CD4-positive, alpha-beta T cell treated with Interleukin-21 for 1 hour (primary cell): ENCODE measurements at places on chromosomes 2 and 18.
A peak's percentile ranks its signal among the peaks of the same experiment; 100 is the strongest.

GRCh38 chr2:196286821-196287220 lies 115.4 kb upstream of the STK17B start:
- DNase-seq, result no peak

GRCh38 chr2:36403675-36404230 lies 48.2 kb downstream of the CRIM1 start:
- peak; percentile 4 for DNase-seq

- no peak for DNase-seq
These were observed 95.2 kb downstream of the EPB41L5 start for GRCh38 chr2:120108049-120108448.

- no peak for DNase-seq
These were observed 497.7 kb downstream of the STK39 start for GRCh38 chr2:167749660-167750059.

DNA sequence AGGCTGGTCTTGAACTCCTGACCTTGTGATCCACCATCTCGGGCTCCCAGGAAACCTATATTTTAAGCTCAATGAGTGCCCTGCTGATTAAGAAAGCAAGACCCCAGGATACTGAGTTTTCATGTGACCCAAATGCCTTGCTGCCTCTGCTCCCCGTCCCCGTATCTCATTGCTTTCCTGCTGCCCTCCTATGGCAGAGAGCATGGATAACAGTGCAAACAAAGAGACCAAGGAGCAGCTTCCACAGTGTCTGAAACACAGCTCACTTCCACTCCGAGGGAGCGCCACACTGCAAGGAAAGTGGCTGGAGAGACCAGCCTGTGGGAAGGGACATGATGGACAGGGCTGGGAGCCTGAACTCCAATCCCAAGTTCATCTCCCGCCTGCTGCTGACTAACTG lies 246.8 kb downstream of the TMEM182 start:
- DNase-seq, result no peak

- no peak for DNase-seq
These were observed 128.3 kb downstream of the CYRIA start for GRCh38 chr2:16537347-16537746.

DNA sequence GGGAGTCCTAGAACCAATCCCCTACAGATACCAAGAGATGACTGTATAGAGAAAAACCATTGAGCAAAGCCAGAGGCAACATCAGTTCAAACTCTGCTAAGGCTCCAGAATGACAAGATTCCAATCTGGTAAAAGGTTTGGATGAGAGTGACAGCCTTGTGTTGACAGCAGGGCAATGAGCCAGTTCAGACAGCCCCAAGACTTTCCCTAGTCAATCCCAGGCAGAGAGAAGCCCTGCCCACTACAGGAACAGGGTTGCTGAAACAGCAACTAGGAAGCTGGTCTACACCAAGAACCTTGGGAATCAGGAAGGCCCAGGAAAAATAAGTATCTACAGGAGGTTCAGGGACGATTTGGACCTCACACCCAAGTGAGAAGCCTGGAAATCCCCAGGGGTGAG lies 3.3 kb downstream of the PSTPIP2 start:
- no peak for DNase-seq

GRCh38 chr2:167733747-167734146 lies 513.6 kb downstream of the STK39 start:
- no peak for DNase-seq

DNA sequence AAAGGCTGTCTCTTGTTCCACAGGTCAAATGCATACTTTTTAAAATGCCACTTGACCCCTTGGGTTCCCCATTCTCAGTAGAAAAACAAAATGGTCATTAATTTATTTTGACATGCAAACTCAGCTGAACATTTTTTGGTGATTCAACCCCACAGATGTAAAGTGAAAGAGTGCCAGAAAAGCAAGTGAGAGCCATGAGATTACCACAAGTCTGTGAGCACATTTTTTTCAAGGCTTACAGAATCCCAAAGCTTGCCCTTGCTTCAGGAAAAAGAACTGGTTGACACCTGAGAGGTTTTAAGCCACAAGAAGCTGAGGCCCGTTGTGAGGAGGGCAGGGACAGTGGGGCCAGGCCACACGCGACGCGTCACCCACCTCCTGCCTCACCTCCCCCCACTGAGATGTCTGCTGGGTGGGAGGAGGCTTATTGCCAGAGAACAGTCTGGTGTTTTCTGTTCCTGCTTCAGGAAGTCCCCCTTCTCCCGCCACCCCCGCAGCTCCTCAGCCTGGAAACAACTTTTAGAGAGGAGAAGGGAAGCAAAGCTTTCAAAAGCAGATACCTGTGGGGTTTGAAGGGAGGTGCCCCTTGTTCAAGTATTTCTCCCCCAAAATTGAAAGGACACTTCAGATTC lies 70.4 kb upstream of the CYP1B1 start:
- DNase-seq, result no peak

- DNase-seq, result no peak
These were observed 131.5 kb downstream of the SOCS6 start for GRCh38 chr18:70420146-70420898.

GRCh38 chr2:17148407-17149145 lies 369.7 kb downstream of the RAD51AP2 start:
- DNase-seq, result no peak

DNA sequence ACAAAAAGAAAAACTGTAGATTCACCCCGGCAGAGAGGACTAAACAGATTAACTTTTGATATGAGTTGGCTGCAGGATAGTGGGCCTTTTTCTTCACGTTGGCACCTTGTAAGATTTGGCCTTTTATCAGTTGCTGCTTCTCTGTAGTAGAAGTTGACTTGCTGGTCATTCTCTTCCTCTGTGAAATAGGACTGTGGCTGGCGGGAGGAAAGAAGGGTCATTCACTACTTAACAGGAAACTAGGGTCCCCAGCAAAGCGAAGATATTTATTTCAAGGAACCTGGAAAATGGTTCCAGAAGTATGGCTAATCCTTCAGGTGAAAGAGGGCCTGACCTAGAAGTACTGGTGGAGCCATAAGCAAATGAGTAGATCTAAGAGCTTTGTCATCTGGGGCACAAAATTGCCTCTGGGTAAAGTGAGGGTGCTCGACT lies 383 bp upstream of the ATP5MC3 start:
- no peak for DNase-seq

- DNase-seq, result no peak
These were observed 143.4 kb downstream of the NCKAP5 start for GRCh38 chr2:133424876-133425275.

DNA sequence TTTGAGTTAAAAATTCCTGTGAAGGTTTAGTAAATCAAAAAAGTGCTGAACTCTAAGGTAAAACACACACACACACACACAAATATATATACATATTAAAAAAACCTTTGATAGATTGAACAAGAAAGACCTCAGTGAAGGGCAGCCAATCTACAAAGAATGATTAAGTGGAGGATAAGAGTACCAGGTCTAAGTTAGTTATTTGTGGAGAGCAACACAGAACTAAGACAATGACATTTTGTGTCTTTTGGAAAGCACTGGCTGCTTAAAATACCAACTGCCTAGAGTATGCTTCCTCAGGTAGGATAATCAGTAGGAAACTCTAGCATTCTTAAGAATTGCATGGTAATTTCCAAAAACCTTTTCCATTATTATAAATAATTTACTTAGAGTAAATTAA lies 481.4 kb upstream of the SYT4 start:
- no peak for DNase-seq

- DNase-seq, result no peak
These were observed 52.9 kb upstream of the SERPINB2 start for GRCh38 chr18:63834471-63835113.

- DNase-seq, result peak; percentile 24
These were observed 26.4 kb upstream of the ATP5MC3 start for GRCh38 chr2:175207741-175208438.

DNA sequence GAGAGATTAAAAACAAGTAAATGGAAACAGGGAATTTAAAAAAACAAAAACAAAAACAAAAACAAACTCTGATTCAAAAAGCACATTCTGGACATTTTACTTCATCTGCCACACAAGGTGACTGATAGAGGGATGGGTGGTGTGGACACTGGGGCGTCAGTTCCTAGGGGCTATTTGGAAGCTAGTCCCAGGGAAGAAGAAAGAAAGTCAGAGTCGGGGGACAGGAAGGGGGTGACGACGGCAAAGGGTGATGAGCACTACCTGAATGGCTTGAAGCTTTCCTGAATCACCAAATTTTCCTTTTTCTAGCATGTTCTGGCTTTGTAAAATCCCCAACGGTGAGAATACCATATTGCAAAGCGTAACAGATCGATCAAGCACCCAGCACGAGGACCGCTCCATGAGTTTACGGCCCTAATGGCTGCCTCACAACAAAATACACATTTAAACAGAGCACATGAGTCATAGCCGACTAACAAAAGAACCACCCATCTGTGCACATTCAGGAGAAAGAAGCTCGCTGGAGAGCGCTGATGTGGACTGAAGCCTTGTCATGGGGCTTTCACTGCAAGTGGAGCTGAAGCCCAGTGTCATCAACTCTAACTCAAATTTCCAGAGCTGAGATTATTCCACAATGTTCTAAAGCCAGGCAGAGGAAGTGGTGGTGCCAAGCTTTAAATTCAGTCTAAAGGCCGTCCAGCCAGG lies 178.9 kb downstream of the LNPK start:
- no peak for DNase-seq

DNA sequence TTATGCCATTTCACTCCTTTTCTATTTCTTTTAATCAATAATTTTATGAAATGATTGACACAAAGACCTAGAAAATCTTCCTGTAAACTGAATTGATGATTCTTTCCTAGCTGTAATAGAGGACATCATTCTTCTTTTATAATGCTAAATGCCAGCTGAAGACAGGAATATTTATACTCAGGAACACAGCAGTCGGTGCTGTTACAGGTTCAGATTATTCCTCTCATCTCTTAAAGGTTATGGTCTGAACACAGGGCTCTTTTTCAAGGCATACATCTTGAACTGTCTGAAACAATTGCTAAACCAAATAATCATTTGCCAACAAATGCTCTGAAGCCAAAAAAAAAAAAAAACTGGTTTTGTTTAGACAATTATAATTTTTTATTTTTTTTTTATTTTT lies 305.0 kb upstream of the MMADHC start:
- no peak for DNase-seq

- DNase-seq, result no peak
These were observed 1098.9 kb upstream of the CHAC2 start for GRCh38 chr2:52668724-52669123.

DNA sequence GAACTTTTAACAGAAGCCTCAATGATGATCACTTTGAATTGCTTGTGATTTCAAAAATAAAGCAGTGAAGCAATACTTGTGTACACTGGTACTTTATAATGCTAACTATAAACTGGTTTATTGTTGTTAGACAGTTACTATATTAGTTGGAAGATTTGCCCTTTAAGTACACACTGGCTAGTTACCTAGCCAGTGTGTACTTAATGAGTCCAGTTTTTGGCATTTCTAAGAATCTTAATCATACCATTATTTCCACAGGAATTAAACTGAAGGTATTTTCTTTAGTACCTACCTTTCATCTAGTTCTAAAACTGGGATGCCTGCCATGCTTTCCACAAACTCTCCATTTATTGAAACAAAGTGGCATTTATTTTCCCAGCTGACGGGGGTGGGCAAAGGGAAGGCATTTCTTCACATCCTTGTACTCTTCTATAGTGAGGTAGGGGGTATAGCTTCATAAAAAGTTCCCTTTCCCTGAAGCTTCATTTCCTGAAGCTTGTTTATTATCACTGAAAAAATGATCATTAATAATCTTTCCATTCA lies 49.9 kb downstream of the UGP2 start:
- no peak for DNase-seq

- DNase-seq, result no peak
These were observed 174.1 kb downstream of the DDX1 start for GRCh38 chr2:15765686-15766302.

- no peak for DNase-seq
These were observed 116.2 kb downstream of the EML6 start for GRCh38 chr2:54839461-54840255.

- no peak for DNase-seq
These were observed 52.6 kb upstream of the GALR1 start for GRCh38 chr18:77197073-77197472.

DNA sequence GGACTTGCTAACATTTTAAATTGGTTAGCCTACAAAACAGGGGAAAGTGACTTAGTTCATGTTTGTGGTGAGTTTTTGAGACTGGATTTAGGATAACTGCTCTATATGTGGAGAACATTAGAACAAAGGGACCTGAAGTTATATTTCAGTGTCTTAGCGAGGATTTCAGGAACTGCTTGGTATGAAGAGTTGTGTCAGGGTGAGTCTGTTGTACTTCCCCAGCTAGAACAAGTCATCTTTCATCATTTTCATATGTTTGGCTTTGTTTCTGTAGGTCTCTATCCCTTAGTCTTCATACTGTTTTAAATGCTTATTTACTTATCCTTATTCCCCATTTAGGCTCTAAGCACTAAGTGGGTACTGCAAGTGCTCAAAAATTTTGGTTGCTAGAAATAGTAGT lies 41.9 kb downstream of the KCMF1 start:
- no peak for DNase-seq

- DNase-seq, result no peak
These were observed 99.7 kb upstream of the ODC1 start for GRCh38 chr2:10547663-10548376.

DNA sequence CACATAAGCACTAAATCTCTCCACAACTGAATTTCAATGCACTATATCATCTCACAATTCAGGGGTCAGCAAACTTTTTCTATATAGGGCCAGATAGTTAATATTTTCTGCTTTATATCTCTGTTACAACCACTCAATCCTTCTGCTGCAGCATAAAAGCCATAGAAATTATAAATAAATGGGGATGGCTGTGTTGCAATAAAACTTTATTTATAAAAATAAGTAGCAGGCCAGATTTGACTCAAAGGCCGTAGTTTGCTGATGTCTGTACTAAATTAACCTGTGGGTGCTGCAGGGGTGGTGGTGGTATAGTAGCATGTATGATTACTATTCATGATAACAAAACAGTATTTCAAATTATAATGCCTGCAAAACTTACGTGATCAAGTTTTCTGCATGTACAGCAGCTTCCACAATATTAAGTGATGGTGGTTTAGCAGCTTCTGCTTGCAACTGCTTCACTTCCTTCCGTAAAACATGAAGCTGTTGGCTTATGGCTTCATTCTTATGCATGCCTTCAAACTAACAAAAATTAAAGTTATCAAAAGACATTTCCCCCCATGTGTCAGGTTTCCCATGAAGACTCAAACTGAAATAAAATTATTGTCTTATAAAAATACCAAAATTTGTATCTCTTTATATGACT lies 64.1 kb downstream of the SIGLEC15 start:
- no peak for DNase-seq

GRCh38 chr2:156630579-156631337 lies 194.6 kb downstream of the GPD2 start:
- no peak for DNase-seq

DNA sequence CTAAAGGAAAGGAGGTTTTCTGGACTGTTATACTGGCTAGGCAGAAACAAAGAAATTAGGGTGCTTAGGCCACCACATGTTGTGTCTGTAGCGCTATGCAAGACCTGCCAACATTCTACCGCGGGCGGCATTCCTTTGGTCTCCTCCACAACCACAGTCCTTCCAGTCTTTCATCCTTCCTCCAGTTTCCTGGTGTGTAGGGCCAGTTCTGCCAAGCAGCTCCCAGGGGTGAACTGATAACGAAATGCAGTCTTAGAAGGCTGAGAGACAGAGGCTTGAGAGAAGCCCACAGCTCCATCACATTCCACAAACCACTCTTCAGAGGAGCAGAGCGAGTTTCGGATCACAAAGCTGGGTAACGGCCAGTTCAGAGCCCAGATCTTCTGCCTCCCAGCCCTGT lies 19.5 kb upstream of the CXXC1 start:
- DNase-seq, result no peak

GRCh38 chr18:9734189-9734588 lies 26.1 kb downstream of the RAB31 start:
- DNase-seq, result no peak

GRCh38 chr18:49160079-49160930 lies 209.5 kb upstream of the SMAD7 start:
- DNase-seq, result no peak

GRCh38 chr18:72336786-72337185 lies 207.4 kb downstream of the CBLN2 start:
- no peak for DNase-seq
